H7 (cell line): ENCODE measurements at places on chromosomes 11 and 22. TPM values are rescaled to one million over a fixed set of nuclear protein-coding genes. Genes with fewer than 3 reads are reported as not detected.
A peak's percentile ranks its signal among the peaks of the same experiment; 100 is the strongest.

- DNase-seq, result peak; percentile 46
Measured at GRCh38 chr22:44098021-44098739, 74.1 kb downstream of the PARVB start.

Gene TMEM218
- total RNA-seq, result 22.7 and 31.9 TPM in 2 replicates

GRCh38 chr11:73273222-73273895 lies 1.2 kb downstream of the P2RY6 start:
- no peak for DNase-seq

DNA sequence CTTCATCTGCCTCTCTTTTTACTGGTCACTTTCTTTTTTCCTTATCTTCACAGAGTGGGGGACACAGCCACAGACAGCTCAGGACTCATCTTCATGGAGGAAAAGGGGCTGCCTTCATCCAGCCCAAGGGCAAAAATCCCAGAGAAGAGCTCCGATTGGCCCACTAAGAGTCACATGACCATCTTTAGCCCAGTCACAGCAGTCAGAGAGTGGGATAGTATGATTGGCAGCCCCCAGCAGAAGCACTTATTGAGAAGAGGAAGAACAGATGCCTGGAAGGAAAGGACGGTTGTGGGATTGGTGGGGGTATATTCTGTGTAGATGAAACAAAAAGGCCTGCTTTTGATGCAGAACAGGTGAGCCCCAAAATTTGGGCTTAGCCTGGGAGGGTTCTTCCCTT lies 77.8 kb downstream of the MN1 start:
- no peak for DNase-seq

DNA sequence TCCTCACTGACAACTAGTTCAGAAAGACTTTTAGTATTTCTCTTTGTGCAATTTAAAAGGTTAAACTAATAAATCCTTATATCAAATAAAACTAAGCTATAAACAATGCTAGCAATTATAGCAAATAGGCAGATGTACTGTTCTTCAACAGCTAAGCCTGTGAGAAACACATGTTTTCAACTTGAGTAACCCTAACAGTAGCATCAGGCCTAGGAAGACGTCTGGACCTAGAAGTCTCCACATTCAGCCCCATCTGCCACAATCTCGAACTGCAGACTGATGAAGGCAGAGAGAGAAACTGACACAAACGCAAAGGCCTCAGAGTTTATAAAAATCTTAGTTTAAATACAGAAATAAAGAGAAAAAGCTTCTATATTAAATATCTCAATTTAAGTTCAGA lies 2.5 kb downstream of the ST13 start:
- no peak for DNase-seq

DNA sequence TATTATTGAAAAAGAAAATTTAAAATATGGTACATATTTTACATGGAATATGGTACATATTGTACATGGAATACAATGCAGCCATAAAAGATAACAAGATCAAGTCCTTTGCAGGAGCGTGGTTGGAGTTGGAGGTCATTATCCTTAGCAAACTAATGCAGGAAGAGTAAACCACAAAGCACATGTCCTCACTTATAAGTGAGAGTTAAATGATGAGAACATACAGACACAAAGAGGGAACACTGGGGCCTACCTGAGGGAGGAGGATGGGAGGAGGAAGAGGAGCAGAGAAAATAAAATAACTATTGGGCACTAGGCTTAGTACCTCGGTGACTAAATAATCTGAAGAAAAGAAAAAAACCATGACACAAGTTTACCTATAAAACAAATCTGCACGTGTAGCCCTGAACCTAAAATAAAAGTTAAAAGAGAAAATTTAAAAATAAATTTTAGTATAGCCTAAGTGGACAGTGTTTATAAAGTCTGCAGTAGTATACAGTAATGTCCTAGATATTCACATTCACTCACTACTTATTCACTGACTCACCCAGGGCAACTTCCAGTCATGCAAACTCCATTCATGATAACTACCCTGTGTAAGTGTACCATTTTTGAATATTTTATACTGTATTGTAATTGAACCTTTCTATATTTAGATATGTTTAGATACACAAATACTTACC lies 204.4 kb downstream of the FAM76B start:
- DNase-seq, result no peak

GRCh38 chr22:23036684-23037428 lies 33.5 kb upstream of the GNAZ start:
- DNase-seq, result no peak

Gene SAA4
- not detected in 2 replicates for total RNA-seq

Gene DLG2
- total RNA-seq, result 1.8 and 3.3 TPM in 2 replicates

- no peak for DNase-seq
Measured at GRCh38 chr11:6610591-6610990, 1.4 kb downstream of the TAF10 start.

DNA sequence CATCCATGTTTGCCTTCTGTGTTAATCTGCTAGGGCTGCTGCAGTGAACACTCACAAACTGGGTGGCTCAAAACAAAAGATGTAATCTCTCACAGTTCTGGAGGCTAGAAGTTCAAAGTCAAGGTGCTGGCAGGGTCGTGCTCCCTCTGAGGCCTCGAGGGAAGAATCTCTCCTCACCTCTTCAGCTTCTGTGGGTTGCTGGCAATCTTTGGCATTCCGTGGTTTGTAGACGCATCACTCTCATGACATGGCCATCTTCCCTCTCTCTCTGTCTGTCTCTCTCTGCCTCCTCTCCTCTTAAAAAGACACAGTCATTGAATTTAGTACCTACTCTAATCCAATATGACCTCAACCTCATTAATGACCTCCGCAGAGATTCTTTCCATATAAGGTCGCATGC lies 78.8 kb downstream of the TSPAN18 start:
- DNase-seq, result no peak

GRCh38 chr22:32618441-32619140 lies 144.0 kb downstream of the FBXO7 start:
- no peak for DNase-seq

DNA sequence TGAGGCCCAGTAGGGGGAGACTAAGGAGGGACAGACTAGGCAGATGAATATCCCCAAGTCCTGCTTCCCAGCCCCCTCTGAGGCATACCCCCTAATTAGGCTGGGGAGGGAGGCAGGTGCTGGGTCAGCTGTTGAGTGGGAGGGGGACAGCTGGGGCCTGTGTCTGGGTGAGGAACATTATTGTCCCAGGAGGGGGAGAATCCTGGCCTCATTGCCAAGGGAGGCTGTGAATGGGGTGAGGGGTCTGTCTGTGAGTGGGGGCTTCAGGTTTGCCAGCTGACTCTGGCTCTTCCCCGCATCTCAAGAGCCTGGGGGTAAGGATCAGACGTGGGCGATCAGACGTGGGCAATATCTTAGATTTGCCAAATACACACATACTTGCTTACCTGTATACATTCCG lies 2.1 kb downstream of the INPPL1 start:
- DNase-seq, result no peak

DNA sequence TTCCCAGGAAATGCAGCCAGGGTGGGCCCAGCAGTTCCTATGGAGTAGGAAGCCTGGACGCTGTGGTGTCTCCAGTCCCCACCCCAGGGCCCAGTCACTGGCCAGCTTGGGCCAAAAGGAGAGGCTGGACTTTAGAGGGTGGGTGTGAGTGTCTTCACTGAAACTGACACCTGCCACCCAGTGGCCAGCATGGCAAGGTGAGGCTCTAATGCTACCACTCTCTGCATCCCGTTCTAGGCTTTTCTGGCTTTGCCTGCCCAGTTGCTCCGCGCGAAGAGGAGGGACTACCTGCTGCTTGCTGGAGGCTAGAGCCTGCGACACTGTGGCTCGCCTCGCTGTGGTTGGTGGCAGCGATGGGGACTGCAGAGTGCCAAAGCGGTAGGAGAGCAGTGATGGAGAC lies 35.4 kb downstream of the C22orf42 start:
- peak; percentile 59 for DNase-seq

DNA sequence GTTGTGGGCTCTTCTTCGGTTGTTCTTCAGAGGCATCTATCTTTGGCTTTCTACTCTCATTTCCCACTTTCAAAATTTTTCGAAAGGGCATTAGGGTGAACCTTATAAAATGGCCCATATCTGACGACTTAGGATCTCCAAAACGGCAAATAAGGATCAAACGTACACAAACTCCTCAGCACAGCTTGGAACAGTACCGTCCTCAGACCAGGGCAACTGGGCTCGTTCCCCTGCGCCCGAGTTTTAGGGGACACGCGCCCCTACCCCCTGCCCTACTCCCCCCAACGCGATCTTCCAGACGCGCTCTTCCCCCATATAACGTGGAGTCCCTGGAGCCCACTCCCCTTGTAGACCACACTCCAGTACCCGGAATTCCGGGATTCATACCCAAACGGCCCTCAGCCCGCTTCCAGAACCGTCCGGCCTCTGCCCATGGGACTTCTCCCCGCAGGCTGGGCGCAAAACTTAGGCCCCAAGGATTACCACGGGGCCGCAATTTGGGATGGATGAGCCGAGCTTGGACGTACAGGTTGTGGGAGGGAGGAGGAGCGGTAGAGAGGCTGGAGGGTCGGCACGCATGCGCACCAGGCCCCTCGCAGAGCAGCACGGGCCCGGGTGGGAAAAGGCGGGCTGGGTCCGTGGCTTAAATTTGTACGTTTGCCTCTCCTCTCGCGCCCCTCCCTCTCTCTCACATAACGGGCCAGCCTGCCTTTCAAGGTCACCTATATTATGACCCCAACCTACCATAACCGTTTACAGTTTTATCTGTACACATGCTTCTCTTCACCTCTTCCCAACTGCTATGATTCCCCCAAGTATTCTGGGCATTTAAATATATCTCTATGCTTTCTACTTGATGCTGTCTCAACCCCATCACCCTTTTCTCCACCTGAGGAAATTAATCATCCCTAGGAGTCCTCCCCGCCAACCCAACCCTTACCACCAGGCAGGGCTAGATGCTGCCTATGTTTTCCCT lies 3.4 kb downstream of the CCDC89 start:
- no peak for DNase-seq

- DNase-seq, result peak; percentile 97
Measured at GRCh38 chr22:17748555-17749353, 25.5 kb downstream of the BID start.

DNA sequence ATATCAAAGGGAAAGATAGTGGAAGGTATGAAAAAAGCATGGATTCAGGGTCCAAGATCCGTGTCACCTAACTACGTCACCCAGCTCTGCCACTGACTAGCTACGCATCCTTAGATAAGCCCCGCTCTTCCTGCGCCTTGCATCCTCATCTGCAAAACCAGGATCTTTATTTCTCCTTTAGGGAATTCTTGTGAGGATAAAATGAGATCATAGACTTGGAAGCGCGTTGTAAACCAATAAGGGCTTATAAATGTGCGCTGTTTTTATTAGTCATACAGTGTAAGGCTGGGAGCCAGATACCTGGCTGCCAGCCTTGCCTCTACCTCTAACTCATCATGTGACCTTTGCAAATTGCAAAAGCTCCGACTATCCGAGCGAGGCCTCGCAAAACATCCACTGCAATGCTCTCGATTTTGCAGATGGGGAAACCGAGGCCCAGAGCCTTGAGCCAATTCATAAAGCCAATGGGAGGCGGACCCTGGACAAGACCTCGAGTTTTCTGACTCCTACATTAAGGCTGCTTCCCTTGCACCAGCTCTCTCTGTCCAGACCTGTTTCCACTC lies 753 bp downstream of the PRPF19 start:
- DNase-seq, result no peak

GRCh38 chr11:9576701-9577381 lies 3.4 kb downstream of the WEE1 start:
- no peak for DNase-seq

DNA sequence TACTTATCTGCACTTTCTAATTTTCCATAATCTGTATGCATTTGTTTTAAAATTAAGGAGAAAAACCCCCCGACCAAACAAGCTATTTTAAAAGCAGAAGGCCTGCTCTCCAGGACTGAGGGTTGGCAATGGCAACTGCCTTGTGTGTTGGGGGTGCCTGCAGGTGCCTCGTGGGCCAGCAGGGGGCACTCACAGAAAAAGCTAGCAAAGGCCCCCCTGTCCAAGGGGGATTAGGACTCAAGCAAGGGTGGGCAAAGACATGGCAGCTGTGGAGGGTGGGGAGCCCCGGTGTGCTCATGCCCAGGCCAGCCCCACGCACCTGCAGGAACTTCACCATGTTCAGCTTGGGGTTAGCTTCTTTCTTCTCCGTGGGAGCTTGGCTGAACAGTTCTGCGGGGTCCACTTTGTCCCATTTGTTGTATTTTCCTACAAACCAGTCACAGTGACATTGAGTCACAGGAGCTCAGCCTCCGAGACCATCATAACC lies 10.3 kb downstream of the TOP3B start:
- DNase-seq, result peak; percentile 96

Gene CRYBB2
- 0.59 TPM in 1 of 2 replicates, not detected in the other for total RNA-seq

DNA sequence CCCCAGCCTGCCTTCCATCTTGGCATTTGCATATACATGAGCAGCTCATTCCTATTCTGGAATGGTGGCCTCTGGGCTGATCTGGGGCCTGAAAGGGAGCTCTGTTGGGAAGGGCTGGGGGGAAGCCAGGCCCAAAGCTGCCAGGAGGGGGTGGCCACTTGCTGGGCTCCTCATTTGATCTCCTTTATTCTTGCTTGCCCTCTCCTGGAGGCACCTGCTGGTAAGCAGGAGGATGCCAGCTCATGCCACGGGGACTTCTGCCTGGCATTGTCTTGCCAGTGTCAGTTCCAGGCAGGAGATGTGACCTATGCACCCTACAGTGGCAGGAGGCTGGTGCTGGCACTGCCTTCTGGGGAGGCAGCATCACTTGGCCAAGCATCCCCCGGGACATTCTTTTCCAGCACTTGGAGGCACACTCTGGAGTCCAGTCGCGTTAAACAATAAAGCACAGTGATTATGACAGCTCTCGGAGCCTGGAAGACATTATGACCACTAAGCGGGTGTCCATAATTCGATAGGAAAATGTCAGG lies 128.3 kb downstream of the NTM start:
- peak; percentile 70 for DNase-seq

DNA sequence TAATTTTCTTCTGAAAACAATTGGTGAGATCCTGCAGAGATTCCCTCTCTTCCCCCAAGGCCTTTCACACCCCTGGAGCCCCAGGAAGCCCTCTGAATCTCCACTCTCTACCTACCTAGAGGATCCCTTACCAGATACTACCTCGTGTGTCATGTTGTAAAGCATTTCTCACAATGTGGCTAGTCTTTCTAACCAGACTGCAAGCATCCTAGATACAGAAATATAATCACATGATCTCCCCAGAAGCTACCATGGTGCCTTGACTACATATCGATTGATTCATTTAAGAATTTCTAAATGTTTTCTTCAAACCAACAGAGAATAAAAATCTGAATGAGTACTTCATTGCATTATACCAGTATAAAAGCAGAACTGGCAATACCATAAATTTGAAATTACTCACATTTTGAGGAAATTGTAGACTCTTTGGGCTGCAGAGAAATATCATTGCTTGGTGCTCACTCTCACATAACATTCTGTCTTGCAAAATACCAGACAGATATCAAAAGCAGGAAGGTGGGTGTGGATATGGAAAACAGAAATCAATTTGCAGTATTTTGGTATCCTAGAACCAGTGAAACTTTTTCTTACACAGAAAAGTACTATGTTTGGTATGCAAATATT lies 113.5 kb downstream of the MAML2 start:
- DNase-seq, result no peak

- no peak for DNase-seq
Measured at GRCh38 chr11:404551-405264, 10.1 kb downstream of the SIGIRR start.

Gene TBC1D22A
- 8.2 and 9.7 TPM in 2 replicates for total RNA-seq

Gene SCO2
- 1.2 TPM in 1 of 2 replicates, not detected in the other for total RNA-seq
